NCI-H524 treated with DMSO at 0.1 percent for 48 hours (cell line): ENCODE measurements at places on chromosomes 16 and 17.

- DNase-seq: peak; percentile 55
These were observed 17.3 kb downstream of the CDH13 start for GRCh38 chr16:82643936-82644630.

DNA sequence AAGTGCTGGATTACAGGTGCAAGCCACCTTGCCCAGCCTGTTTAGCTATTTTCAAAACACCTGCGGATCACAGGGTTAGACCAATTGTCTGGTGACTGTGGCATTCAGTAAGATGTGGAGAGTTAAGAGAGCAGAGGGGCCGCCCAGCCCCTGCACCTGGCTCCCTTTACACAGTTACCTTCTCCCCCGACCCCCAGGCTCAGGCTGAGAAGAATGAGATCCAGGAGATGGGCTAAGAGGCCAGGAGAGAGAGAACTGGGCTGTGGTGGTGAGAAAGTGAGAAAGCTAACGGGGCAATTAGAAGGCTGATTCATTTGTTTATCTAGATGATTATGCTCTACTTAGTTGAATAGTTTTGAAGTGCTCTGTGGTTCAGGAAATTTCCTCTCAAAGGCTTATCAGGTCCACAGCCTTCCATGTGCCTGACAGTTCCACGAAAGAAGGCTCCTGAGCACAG lies 67.8 kb upstream of the AXIN2 start:
- DNase-seq: no peak

DNA sequence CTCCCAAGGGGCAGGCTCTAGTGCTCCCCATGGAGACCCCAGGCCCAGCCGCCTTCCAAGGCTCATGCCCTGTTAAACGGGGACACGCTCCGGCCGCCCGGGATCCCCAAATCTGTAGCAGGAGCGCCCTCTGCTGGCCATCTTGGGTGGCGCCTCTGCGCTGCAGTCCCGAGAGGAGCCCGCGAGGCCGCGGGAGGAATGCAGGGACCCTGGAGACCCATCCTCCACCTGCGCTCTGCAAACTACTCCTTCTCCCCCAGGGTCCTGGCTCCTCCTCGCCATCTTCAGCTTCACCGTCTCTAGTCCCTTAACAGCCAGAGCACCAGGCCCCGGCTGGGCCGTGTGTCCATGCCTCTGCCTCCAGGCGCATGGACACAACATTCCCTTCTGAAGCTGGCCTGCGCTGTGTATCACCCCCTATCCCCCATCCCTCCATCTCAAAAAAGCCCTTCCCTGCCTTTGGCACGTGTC lies 23.6 kb upstream of the KRT17 start:
- peak; percentile 19 for DNase-seq

- no peak for DNase-seq
These were observed 57.9 kb downstream of the MYO1D start for GRCh38 chr17:32819035-32819434.

- no peak for DNase-seq
These were observed 707 bp downstream of the NUFIP2 start for GRCh38 chr17:29292992-29293889.

DNA sequence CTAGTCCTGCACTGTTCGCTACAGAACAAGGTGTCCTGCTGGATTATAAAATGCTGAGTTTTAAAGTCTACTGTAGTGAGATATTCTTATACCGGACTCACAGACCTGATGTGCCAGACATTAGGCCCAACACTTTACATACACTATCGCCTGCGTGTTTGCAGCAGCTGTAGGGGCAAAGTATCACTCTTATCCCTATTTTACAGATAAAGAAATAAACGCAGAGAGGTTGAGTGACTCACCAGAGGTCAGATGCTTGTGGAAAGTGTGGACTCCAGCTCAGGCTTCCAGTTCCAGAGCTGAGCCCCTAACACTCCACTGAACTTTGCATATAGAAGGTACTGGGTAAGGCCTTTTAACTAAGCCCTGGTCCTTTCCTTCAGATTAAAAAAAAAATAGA lies 47.4 kb downstream of the PLXDC1 start:
- DNase-seq: no peak

- DNase-seq: no peak
These were observed 9.6 kb downstream of the PIK3R6 start for GRCh38 chr17:8857919-8858318.

DNA sequence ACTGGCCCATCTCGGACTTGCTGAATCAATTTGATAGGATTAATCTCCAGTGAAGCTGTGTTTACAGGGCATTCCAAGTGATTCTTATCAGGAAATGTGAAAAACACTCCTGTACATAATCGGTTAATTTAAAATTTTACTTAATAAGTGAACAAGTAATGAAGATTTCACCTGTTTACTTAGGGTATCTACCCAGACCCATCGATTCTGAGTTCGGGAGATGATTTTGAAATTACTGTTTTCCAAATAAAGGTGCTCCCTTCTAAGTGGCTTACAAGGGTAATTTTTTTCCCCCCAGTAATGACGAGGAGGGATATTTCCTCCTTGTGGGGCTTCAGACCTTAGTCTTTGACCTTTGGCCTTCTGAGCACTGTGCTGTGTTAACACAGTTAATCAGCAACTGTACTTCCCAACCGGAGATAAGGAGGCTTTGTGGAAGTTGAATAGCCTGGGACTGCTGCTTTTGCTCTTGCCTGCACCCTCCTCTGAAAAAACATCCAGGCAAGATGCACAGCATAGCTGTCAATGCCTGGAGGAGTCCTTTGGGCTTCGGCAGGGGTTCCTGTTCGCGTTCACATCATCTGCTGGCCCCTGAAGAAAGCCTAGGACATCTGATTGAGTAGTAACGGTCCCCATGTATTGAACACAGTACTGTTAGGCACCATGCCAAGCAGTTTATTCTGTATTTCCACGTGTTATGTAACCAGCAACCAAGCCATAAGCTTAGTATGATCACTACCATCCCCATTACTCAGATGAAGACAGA lies 1.8 kb downstream of the FAHD1 start:
- DNase-seq: no peak

DNA sequence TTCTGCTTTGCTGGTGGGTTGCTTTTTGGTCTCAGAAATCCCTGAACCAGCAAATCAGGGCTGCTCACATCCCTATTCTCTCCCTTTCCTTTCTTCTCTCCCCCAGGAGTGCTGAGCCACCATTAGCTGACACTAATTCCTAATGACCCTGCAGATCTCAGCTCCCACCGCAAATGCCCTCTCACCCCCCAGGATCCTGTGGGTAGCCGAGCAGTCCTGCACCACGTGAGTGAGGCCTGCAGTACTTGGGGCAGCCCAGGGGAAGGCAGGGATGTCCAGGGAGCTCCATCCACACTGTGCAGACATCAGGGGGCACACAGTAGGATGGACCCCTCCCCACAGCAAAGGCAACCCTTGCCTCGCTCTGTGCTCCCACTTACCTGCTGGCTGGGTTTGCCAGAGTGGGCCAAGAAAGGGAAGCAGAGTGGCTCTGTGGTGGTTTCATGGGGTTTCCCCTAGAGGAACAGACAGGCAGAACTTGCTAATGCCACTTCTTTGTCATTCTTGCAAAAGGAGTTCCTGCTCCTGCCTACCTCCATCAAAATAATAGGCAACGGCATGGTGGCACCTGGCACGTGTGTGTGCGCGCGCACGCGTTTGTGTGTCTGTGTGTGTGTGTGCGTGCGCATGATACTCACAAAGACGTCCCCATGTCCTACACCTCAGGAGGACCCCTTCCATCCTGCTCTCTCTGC lies 135.6 kb downstream of the GAS7 start:
- DNase-seq: no peak

- no peak for DNase-seq
These were observed 29.9 kb upstream of the GINS2 start for GRCh38 chr16:85718682-85719081.

- no peak for DNase-seq
These were observed 492 bp downstream of the SLC25A39 start for GRCh38 chr17:44324092-44324570.

DNA sequence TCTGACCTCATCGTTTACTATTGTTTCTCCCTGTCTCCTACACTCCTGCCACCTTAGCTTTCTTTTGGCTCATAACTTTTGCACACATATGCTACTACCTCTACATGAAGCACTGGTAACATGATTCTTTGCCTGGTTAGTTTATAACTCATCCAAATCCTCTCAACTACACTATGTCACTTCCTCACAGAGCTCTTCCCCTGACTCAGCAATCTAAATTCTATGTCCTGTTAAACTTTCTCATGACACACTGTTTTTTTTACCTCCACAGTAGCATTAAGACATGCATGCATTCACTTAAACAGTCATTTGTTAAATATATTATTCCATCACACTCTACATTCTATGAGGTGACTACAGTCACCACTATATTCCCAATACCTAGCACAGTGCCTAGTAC lies 19.7 kb downstream of the APPBP2 start:
- DNase-seq: no peak

GRCh38 chr17:10036511-10037061 lies 131.5 kb upstream of the RCVRN start:
- no peak for DNase-seq

DNA sequence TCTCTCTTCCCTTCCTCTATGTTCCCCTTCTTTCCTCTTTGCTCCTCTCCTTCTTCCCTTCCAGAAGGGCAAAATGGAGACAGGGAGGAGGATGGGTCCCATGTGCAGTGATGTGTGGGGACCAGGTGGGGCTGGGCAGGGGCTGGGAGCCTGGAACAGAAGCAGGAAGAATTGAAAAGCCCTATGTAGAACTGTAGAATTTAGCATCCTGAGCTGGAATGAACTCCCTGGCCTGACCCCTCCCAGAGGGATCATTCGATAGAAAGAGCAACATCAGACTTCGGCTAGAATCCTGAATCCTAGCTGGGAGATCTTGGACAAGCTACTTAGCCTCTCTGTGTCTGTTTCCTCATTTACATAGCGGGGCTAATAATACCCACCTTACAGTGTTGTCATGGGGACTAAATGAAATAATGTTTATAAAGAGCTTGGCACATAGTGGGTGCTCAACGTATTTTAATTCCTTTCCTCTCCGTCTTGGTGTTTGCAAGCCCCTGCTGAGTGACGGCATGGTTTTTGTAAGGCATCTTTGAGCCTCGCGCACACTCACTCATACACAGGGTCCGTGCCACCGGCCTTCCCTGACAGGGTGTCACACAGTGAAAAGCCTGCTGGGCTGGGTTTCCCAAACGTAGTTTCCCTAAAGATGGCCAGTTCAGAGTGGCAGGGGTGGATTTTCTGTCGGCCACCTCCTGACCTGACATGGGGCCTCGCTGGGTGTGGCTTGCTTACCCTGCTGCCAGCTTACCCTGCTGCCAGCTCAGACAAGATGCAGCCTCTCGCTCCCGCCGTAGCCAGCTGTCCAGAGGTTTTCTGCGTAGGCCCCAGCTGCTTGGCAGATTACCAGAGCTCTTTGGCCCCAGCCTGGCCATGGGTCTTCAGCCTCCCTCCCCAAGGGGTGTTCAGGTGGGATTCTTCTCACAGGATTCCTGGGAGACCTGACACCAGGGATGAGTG lies 6.1 kb upstream of the ARHGAP23 start:
- peak; percentile 30 for DNase-seq

DNA sequence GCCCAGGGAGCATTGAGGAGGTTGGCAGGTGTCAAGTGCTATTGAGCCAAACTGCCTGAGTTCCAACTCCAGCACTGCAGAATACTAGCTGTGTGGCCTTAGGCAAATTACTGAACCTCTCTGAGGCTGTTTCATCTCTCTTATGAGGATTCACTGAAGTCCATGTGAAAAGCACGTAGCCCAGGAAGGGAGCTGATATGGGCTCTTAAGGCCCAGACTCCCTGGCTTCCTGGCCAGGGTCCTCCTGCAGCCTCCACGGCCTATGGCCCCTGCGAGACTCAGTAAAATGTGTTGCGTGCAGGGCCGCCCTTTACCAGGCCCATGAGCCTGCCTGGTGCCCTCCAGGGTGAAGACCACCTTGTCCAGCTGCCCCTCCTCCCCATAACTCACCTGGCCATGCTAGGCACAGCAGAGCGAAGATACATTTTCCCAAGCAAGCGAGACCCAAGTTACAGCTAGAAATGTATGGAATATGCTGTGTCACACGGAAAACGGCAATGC lies 133.7 kb upstream of the TNRC6C start:
- DNase-seq: no peak

DNA sequence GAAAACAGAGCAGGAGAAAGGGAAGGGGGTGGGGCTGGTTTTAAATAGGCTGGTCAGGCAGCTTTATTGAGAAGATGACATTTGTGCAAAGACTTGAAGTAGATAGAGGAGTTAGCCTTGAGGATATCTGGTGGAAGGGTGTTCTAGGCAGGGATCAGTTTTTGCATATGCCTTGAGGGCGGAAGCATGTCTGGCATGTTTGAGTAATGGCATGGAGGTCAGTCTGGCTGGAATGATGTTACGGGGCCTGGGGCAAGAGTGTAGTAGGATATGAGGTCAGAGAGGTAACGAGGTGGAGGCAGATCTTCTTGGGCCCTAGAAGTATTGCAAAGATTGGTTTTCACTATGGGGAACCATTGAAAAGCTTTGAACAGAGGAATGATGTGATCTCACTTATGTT lies 4.8 kb downstream of the RABEP1 start:
- no peak for DNase-seq

GRCh38 chr17:16515933-16516332 lies 23.9 kb upstream of the LRRC75A start:
- DNase-seq: no peak

- no peak for DNase-seq
These were observed 1.3 kb upstream of the HELZ start for GRCh38 chr17:67246403-67246652.

DNA sequence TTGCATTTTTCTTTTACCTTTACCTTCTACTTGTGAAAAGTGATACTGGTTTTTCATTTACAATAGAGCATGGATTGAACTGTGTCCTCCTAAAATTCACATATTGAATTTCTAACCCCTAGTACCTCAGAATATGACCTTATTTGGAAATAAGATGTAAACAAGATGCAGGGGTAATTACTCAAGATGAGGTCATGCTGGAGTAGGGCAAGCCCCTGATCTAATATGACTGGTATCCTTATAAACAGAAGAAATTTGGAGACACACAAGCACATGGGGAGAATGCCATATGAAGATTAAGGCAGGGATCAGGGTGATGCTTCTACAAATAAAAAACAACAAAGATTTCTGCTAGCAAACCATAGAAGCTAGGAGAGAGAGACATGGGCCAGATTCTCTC lies 12.2 kb downstream of the MYH13 start:
- no peak for DNase-seq

GRCh38 chr17:41512546-41513167 lies 6.0 kb downstream of the KRT15 start:
- DNase-seq: no peak

DNA sequence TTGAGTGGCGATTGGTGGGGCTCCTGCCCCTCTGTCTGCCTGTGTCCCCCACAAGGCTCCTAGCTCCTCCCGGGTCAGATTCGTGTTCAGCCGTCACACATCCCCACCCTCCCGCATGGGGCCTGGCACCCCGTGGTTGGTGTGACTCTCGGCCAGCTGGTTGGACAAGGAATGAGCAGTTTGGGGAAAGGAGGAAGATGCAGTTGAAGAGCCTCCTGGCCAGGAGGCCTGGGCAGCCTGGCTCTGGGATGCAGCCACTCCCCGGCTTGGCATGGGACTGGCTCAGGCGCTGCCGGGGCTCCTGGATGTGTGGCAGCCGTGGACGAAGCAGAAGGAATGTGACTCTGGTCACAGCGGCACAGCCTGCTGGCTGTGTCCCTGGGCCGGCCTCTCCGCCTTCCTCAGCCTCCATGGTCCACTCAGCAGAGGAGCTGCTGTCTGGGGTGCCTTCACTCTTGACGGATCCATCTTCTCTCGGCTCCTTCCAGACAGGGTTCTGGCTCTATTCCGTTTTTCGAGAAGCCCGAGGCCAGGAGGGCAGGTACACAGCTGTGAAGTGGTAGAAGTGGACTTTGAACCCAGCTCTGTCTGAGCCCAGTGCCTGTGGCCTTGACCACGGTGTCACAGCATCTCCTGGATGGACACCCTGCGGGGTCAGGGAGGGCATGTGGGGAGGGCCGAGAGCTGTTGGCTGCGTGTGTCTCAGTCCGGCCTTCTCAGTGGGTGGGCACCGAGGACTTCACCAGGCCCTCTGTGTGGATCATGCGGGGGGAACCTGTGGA lies 2.1 kb downstream of the TRAF7 start:
- DNase-seq: no peak
